ENCODE measurements at places on chromosomes 7 and 10.
A peak's percentile ranks its signal among the peaks of the same experiment; 100 is the strongest.

DNA sequence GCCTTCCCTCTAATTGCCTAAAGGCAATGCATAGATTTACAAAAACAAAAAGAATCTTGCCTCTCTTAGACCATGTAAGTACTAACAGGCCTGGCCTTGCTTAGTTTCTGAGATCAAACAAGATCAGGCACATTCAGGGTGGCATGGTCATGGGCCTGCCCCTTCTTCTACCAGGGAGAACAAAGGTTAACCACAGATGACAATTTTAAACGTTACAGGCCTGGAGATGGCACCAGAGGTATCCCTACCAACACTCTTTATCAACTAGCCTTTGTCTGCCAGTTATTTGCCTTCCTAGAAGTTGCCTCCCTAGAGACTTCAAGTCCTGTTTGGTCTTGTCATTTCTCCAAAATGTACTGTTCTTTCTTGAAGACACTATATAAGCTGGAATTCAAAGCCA lies 252.6 kb downstream of the DOCK4 start:
- DNase-seq = no peak

GRCh38 chr7:27606270-27607209 lies 56.1 kb downstream of the HIBADH start:
- DNase-seq = no peak

GRCh38 chr10:79068203-79068561 lies 584 bp upstream of the ZMIZ1 start:
- no peak for DNase-seq

DNA sequence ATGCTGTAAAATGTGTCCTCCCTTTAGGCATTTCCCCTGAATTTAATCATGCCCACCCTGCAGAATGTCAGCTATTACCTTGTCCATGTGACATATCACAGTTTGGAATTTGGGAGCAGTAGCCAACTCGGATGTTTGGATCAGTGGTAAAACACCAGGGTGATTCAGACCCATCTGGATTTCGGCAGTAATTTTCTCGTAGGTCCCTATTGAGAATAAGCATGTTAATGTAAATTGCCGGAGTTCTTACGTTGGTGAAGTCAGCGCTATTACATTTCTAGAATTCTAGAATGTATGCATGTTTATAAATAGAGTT lies 44.1 kb downstream of the HGF start:
- DNase-seq = no peak

DNA sequence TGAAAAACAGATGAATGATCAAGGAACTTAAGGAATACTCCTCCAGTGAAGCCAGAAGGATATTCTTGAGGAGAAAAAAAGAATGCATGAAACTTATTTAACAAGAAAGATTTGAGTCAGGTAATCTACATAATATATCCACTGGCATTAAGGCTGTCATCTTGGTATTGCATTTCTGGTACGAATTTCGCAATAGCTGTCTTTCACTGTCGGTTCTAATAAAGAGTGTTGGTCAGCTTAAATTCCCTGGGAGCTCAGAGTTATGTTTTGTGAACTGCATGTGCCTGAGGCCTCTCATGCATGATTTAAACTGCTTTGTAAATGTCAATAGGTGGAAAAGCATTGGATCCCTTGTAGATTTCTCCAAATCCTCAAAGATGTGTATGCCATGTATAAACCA lies 565.3 kb upstream of the GALNT17 start:
- DNase-seq = no peak

DNA sequence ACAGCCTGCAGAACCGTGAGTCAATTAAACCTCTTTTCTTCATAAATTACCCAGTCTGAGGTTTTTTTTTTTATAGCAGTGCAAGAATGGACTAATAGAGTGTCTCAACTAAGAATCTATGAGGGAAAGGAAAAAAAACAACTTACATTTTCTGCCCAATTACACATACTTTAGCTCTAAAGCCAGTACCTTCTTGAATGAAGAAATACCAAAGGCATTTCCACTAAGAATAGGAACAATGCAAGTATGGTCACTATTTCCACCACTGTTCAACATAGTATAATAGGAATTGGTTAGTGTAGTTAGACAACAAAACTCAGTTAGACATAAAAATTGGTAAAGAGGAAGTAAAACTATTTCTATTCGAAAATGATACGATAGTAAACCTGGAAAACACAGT lies 37.6 kb downstream of the MICU1 start:
- no peak for DNase-seq

DNA sequence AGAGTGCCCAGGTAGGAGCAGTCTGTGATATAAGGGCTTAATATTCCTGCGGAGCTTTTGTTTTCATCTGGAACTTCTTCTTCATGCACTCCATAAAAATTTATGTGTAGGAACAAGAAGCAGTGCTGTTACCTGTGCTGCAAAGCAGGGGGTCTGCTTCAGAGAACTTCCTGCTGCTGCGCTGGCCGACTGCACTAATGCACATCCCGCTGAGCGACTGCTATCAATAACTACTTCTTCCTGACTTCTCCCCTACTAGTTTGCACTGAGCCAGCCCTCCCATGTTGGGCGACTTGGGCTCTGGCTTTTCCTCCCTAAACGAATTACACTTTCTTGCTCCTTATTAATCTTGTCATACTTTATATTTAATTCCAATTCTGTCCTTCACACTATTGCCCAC lies 150.3 kb downstream of the NEBL start:
- DNase-seq = no peak

DNA sequence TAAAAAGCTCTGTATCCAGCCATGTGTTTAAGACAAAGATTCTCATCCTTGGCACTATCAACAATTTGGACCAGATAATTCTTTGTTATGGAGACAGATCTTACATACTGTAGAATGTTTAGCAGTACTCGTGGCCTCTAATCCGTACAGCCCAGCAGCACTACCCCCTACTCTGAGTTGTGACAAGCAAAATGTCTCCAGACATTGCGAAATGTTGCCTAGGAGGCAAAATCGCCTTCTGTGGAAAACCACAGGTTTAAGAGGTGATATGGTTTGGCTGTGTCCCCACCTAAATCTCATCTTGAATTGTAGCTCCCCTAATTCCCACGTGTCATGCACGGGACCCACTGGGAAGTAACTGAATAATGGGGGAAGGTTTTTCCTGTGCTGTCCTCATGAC lies 186.7 kb downstream of the CHCHD3 start:
- no peak for DNase-seq

- DNase-seq = no peak
These were observed 413.5 kb upstream of the SEMA3D start for GRCh38 chr7:85600395-85600794.

DNA sequence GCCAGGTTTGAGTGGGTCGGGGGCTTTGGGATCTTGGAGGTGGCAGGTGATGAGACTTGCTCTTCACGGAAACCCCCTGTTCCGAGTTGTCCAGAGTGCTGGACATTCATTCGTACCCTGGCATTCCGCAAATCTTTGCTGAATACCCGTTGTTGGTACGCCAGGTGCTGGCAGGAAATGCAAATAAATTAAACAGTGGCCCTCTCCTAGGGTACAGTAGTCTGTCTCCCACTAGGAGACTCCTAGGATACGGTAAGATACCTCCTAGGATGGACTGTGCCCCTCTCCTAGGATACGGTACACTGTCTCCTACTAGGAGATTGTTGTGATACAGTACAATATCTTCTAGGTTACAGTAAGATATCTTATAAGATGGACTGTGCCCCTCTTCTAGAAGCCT lies 544 bp downstream of the SEC23IP start:
- DNase-seq = no peak

GRCh38 chr10:50431791-50432190 lies 180.5 kb upstream of the ASAH2 start:
- DNase-seq = no peak

GRCh38 chr7:120181499-120181898 lies 91.5 kb upstream of the KCND2 start:
- DNase-seq = no peak

GRCh38 chr10:31709476-31709875 lies 219.2 kb downstream of the ARHGAP12 start:
- no peak for DNase-seq

- no peak for DNase-seq
These were observed 94.4 kb upstream of the INSIG1 start for GRCh38 chr7:155203059-155203881.

- no peak for DNase-seq
These were observed 73.7 kb upstream of the PFKP start for GRCh38 chr10:2993636-2994035.

DNA sequence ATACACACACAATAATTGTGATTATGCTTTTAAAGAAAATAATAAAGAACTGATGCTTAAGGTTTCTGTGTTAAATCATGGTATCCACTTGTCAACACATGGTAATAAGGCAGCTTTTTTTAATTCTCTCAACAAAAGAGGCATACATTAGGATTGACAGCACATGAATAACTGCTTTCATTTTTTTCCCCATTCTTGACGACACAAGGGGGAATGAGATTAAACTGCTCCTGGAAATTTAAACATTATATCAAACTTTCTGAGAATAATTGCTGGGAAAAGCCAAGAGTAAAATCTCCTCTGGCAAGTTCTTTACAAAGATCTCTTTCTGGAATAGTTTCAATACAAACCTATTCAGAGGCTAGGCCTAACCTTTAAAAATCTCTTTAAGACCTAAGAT lies 99.0 kb upstream of the GPR22 start:
- no peak for DNase-seq

GRCh38 chr7:41877118-41877517 lies 174.2 kb upstream of the INHBA start:
- DNase-seq = no peak

DNA sequence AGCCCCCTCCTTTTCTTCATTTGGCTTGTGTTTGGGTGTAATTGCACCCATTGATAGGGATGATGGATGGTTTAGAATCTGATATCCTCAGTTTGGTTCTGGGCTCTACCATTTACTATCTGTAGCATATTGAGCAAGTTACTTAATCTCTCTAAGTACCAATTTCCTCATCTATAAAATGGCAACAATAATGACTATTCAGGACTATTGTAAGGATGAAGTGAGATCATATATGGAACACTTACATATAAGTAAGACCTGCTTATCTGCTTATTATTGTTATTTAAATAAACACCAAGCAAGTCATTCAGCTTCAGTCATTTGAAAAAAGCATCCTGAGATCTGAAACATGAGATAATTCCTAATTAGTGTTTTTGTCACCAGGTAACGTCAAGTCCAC lies 127.0 kb downstream of the SEC23IP start:
- no peak for DNase-seq

DNA sequence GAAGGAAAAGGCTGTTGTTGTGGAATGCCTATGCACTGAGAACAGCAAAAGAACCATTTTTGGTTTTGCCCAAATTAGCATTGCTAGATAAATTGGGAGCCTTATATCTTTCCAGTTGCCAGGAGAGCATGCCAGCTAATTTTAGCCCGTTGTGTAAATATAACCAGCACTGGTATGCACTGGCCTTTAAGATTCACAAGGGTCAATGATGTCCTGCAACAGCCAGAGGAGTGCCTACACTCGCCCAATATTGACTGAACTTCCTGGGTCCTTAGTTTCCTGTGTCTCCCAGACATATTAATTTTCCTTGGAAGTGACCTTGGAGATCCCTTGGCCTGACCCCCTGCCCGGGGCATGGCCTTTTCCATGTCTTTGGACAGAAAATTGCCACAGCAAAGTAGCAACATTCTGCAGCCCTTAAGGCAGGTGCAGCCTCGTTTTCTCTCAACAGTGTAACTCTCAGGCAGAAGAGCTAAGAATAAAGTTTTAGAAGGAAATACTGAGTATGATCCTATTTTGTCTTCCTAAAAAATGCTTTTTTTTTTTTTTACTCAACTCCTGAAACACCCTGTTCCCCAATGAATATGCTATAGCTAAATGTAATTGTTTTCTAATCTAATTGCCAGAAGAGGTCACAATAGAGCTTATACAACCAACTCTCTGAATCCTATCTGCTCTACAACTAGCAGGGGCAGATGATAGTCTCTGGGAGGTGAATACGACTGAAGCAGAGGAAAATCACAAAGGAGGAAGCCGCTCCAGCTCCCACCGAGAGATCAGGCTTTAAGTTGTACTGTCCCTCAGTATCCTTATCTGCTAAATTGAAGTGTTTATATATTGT lies 131.9 kb upstream of the PCGF5 start:
- DNase-seq = no peak

DNA sequence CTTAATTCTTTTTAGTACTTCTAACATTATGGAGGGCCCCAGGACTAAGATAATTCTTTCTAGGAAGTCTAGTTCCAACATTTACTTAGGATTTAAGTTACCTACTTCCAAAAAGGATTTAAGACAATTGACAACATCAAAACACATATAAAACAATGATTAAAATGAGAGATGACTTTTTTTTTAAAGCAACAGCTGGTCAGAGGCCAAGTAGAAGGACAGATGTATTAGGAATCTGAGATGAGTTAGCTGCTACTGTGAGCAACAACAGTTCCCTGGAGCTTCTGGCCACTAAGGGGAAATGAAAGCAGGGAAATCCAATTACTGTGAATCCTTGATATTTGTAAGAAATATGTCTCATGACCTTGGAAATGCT lies 222.3 kb downstream of the PHTF2 start:
- no peak for DNase-seq

DNA sequence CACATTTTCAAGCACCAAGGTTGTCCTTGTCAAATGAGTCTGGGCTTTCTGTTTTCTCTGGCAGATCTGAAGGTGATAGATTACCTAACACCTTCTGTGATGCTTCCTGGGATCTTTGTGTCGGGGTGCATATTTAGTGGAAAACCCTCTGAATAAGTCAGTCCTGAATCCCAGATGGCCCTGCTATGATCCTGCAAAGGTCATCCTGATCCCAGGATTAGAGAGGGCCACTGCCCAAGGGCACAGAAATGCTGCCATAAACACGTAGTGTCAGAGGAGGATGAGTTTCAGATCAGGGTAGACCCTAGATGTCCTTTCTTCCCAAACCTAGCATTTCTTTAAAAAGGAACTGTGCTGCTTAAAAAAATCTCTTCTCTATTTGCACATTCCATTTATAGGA lies 19.0 kb downstream of the AGR2 start:
- DNase-seq = no peak

- no peak for DNase-seq
These were observed 672.2 kb upstream of the LRRN3 start for GRCh38 chr7:110418659-110419280.

GRCh38 chr7:93030605-93031225 lies 87.1 kb downstream of the SAMD9 start:
- DNase-seq = no peak

- no peak for DNase-seq
These were observed 14.8 kb upstream of the ANKRD1 start for GRCh38 chr10:90935581-90936275.

DNA sequence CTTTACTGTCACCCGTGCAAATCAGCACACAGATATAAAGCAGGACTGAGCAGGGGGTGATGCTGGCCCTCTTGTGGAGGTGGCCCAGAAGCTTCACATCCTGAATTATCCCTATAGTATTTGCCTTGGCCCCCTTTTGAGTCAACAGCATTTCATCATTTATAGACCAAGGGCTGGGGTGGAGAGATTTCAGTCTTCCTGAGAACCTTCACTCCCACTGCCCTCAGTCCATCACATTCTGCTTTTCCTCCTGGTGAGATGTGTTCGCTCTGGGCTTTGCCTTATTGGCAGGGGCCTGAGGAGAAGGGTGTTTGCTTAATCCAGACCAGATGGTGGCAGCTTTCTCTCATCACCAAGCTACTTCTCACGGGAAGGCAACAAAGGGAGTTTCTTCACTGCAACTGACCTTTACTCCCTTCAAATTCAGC lies 47.7 kb downstream of the NOC3L start:
- peak; percentile 79 for DNase-seq

- DNase-seq = no peak
These were observed 49.8 kb upstream of the SLC35B4 start for GRCh38 chr7:134366481-134366880.

GRCh38 chr7:142880876-142881505 lies 4.6 kb downstream of the TRPV6 start:
- no peak for DNase-seq
